Activated B cell treated with CpG ODN at 0.5 μM for 24 hours (primary cell): ENCODE measurements at places on chromosomes 6 and 20.
A peak's percentile ranks its signal among the peaks of the same experiment; 100 is the strongest.

GRCh38 chr6:139468178-139468819 lies 93.9 kb upstream of the CITED2 start:
- DNase-seq: no peak

DNA sequence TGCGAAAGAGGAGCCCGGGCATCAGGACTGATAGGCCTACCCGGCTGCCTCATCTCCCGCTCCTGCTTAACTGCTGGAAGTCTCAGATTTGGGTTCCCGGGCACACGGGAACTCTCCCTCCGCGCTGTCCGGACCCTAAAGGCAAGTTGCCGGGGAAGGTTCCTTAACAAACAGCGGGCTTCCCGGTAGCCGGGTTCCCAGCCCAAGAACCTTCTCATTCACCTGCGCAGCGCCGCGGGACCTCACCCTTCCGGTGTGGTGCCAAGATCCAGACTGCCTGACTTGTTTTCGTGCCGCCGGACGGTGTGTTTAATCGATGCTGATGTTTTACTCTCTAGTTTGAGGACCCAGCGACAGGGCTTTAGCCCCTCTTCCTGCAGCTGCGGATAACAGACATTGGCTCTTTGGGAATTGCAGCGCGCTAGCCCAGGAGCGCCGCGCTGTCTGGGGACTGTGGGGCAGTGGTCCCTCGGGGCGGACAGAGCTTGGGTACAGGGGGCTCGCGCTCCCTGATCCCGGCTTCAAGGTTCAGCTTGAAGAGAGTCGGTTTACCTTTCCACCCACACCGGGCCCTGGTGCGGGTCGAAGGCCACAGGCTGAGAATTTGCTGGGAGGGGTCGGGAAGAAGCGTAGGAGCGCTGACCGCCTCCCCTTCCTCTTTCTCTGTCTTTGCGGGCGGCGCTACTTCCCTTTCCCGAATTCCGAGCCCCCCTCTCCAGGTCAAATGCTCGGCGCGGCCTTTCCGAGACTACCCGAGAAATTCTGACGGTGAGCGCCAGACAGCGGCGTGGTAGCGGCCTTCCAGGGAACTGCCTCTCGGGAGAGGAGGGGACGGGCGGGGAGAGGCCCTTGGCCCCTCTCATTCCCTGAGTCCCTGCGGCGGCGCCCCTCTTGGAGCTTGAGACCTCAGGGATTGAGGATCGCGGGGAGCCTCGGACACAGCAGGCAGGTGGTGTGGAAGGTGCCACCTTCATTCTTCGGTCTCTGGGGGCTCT lies 17.2 kb downstream of the ABT1 start:
- DNase-seq: no peak

DNA sequence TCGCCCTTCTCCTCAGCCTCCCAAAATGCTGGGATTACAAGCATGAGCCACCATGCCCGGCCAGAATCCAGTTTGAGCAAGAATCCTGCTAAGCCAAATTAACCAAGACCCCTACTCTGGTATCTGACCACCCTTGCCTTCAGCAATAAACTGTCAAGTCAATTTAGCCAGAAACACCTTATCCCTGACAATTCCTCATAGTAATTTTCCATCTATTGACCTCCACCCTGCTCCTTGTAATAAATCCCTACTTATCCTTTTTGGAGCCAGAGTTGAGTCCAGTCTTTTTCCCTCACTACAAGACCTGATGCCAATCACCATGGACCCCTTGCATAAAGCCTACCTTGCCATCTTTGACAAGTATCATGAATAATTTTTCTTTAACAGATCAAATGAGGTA lies 114.1 kb upstream of the GPR6 start:
- no peak for DNase-seq

- no peak for DNase-seq
These were observed 113.9 kb downstream of the SLC22A3 start for GRCh38 chr6:160462116-160462515.

- no peak for DNase-seq
These were observed 3.3 kb downstream of the ARHGAP40 start for GRCh38 chr20:38604873-38605303.

DNA sequence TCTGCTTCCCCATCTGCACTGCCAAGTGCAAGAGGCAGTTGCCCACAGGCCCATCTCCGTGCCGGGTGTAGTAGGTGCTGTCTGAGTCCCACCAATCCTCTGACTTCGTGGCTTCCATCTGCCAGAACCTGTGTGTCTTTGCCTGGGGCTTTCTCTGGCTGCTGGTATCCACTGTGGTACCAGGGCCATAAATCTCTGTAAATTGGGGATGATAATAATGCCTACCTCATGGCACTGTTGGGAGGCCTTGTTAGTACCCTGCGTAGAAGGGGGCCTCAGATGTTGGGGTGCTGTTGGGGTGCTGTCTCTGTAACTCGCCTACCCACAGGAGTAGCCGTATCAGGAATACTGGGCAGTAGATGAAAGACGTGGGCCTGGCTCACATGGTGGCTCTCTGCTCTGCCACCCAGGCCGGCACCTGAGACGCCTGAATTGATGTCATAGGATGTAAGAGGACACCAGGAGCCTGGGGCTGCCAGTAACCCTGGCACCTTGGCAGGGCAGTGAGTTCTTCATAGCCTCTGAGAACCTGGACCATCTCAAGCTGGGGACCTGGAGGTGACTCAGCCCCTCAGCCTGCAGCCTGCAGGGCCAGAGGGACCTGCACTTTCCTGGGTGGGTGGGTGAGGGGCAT lies 94.1 kb upstream of the RNF24 start:
- no peak for DNase-seq

DNA sequence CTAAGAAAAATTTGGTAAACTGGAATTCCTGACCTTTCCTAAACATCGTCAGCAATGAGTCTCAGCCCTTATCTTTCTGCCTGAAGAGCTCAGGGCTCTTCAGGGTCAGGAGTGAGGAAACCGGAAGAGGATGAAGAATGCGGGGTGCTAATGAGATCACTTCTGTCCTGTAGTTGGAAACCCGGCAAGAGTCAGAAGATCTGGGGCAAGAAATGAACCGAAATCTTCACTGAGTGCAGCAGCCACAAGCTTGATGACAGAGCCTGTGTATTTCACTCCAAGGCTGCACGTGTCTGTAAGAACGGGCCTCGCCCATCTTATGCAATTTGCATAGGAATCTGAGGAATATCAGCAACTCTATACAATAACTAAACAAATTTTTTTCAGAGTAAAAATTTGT lies 60.4 kb upstream of the QKI start:
- no peak for DNase-seq

GRCh38 chr6:22904431-22904830 lies 335.1 kb downstream of the HDGFL1 start:
- no peak for DNase-seq

DNA sequence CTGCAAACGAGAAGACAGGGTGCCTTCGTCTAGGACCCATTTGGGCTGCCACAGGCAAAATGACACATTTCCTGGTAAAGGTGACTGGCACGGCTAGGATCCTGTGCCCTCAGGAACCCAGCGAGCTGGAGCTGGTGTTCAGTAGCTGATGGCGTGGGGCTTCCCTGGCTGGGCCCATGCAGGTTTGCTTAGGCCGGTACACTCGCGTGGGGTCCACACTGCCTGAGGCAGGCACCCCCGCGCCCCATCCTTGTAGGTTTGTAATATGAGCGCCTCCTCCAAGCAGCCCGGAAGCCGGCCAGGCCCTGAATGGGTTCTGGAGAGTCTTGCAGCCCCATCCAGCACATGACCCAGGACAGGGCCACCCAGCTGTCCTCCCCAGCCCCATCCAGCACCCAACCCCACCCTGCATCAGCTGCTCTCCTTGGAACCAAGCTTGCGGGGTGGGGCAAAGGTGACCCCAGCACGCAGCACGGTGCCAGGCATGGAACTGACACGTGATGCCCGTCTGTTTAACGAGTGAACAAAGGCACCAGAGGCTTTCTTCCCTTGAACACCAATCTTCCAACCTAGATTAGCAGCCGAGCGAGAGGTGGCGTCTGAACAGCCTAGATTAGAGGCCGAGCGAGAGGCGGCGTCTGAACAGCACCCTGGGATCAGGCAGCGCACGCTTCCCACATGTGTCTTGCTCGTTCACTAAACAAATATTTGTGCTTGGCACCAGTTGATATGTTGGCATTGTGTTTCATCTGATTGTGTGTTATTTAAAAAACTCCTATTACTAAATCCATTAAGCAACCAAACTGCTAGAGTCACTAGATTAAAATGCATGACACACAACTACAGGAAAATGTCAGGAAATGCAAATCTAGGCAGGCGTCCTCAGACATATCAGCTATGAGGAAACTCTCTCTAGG lies 112.1 kb downstream of the DLL1 start:
- no peak for DNase-seq

DNA sequence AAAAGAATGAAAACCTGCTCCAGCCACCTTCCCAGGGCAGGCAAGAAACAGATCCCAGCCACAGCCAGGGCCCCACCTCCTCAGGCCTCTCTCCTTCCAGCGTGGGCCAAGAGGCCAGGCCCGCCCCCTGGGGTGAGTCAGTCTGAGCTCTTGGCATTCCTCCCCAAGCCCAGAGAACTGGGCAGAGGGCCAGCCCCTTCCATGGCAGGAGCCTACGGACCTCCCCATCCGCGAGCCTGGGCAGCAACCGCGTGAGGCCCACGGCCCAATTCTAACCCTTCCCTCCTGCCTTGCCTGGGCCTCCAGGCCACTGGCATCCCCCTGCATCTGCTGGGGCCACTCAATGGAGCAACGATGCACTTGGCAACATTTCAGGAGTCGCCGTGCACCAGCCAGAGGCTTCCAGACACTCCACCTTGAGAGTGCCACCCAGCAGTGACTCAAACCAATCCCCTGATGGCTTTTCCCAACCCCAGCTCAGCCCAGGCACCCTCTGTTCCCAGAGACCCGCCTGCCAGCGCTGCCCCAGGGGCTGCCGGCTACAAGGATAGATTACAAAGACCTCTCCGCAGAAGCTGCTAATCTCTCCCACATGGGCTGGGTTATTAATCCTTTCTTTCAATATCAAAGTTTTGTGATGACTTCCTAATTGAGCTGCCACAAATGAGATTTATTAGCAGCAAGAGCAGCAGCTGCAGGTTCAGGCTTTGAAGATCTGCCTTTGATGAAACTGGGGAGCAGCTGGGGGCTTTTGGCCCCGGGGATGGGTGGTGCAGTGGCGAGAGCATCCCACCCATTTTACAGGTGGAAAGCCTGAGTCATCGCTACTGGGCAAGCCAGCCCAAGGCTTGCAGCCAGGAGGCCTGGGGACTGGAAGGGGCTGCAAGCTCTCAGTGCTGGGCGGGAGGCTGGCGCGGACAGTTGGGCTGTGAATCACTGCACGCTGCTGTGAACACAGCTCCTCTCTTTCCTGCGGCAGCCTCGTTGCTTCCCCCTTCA lies 85.7 kb downstream of the NFATC2 start:
- DNase-seq: peak; percentile 36

DNA sequence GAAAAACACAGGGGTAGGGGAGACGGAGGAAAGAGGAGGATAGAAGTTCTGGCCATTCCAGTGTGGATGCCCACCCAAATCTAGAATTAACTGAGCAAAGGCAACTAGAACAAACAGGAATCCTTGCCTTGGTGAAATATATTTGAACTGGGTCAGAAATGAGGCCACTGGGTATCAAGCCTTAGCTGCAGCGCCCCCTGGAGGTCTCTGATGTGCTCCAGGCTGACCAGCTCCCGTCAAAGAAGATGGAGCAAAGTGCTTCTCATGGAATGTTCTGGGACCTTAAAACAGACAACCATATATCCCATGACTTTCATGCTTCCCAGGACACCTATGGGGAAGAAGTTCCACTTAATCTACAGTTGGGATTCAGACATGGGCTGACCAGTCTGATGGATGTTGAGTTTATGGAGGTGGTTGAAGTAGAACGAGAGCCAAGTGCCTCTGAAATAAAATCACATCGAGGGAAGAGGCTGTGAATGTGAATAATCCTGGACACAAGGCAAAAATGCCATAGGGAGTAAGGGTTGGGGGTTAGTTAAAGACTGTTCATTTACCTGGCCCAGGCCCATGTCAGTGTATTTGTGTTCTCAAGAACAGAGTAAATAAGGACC lies 50.4 kb downstream of the HLA-DPB1 start:
- peak; percentile 59 for DNase-seq

DNA sequence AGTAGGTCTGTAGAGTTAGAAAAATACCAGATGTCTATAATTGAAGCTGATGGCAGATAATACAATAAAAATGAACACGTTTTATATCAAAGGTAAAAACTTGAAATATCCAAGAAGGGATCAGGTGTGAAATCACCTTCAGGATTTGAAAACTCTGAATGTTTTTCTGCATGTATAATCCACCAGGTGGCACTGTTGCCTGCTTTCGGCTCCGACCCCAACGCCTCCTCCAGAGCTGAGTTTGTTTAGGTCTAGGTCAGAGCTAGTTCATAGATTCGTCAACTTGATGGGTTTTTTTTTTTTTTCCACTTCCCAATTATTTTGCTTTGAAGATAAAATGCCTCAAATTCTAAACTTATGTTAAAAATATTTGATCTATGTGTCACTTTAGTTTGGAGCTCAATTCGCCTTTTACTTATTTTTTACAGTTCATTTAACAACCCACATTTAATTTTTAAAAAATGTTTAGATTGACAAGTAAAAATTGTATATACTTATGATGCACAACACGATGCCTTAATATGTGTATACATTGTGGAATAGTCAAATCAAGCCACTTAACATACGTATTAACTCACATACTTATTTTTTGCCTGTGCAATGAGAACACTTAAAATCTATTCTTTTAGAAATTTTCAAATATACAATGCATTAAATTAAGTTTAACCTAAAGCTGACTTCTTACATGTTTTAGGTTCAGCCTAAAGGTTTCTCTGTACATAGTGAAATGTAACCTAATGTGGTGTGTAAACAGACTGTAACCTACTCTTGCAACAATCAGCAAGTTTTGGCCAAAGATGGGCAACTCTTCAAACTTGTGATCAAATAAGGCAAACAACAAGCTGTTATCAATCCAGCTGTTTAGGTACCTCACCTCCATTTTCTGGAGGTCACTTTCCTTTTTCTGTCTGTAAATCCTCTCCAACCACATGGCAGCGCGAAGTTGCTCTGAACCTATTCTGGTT lies 39.4 kb upstream of the ENPP4 start:
- peak; percentile 32 for DNase-seq

DNA sequence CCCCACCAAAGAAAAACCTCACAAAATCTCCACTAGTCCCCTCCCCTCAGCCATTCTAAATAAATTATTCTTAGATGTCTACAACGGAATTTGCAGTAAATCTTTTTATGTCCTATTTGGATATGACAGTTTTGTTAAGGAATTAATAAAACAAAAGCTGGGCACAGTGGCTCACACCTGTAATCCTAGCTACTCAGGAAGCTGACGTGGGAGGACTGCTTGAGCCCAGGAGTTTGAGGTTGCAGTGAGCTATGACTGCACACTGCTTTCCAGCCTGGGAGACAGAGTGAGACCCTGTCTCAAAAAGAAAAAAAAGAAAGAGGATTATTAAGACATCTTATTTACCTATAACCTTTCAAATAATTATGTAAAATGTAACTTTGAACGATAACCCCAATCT lies 165.4 kb downstream of the SLC16A10 start:
- DNase-seq: no peak

- DNase-seq: no peak
These were observed 314.7 kb upstream of the CNR1 start for GRCh38 chr6:88480816-88481215.

DNA sequence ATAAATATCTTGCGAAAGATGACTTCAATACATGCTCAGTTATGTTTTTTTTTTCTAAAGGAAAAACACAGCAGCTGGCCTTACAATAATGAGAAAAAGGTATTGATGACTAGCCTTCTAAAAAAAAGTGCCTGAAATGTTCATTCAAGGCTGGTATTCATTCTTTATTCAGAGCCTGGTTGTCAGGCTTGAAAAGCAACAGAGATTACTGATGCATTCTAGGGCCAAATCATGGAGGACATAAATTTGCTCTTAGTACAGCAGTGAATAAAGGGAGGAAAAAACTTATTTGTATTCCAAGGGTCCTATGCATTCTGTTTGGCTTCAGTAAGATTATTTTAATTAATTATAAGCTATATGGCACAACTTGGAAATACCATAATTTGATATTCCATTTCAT lies 83.5 kb downstream of the WASF1 start:
- no peak for DNase-seq

- no peak for DNase-seq
These were observed 41.4 kb upstream of the MAP7 start for GRCh38 chr6:136591617-136592016.
